NCI-H2029 treated with DMSO at 0.1 percent for 48 hours (cell line): ENCODE measurements at places on chromosomes 5 and 9.
A peak's percentile ranks its signal among the peaks of the same experiment; 100 is the strongest.

GRCh38 chr5:111887706-111888105 lies 130.7 kb upstream of the NREP start:
- no peak for DNase-seq

DNA sequence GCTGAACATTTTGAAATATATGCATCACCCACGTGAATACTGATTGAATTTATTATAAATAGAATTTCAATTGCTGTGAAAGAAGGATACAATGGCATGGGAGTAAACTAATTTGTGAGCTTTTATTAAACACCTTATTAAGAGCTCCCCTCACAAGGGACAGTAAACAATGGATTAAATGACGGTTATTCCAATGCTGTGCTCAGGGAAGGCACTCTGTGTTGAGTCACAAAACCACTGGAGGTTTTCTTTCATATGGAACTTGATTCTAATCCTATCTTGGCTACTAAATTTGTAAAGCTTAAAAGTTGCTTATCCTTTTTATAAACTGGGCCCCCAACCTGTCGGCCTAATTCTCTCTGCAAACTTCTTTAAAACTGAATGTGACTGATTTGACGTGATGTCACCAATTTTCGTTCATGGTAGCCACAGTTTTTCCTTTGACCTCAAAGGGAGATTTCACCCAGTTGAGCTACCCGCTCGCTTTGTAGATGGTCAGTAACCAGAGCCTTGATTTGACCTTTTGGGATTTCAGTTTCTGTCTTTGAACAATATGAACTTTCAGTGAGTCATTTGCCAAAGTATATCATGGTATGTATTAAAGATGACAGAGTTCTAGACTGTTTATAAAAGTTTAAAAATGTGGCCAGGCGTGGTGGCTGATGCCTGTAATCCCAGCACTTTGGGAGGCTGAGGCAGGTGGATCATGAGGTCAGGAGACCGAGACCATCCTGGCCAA lies 61.3 kb upstream of the PIK3R1 start:
- no peak for DNase-seq

DNA sequence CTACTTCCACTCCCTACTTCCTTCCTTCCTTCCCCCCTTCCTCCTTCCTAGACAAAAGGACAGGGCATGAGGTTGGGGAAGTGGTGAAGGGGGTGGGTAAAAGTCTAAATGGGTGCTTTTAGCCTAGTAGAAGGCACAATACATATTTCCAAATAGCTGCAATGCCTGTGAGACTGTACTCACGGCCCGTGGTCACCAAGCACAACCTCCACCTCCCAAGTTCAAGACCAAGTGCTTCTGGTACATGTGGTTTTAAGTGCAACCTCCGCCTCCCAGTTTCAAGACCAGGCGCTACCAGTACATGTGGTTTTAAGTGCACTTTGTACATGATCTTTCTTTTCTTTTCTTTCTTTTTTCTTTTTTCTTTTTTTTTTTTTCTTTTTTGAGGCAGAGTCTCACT lies 14.5 kb upstream of the NTNG2 start:
- no peak for DNase-seq

GRCh38 chr9:81759680-81760215 lies 70.4 kb upstream of the TLE1 start:
- DNase-seq: no peak

GRCh38 chr9:32571969-32572899 lies 725 bp downstream of the NDUFB6 start:
- DNase-seq: peak; percentile 55

- no peak for DNase-seq
Measured at GRCh38 chr5:75010838-75011237, 41.5 kb downstream of the GCNT4 start.
